ENCODE measurements at places on chromosomes 1 and 21. TPM values are rescaled to one million over a fixed set of nuclear protein-coding genes. Genes with fewer than 3 reads are reported as not detected.
A peak's percentile ranks its signal among the peaks of the same experiment; 100 is the strongest.

Gene OR14K1
- not detected for polyA plus RNA-seq

Gene CR2
- 0.17 TPM for polyA plus RNA-seq

Gene MYOG
- polyA plus RNA-seq: not detected

Gene SLC19A1
- 18.1 TPM for polyA plus RNA-seq

Gene ZNF593OS
- not detected for polyA plus RNA-seq

Gene ECM1
- 7.3 TPM for polyA plus RNA-seq

Gene CELA2B
- not detected for polyA plus RNA-seq

Gene SUSD4
- polyA plus RNA-seq: 5.4 TPM

Gene SPATC1L
- polyA plus RNA-seq: 44.7 TPM

Gene MPZ
- 2.6 TPM for polyA plus RNA-seq

DNA sequence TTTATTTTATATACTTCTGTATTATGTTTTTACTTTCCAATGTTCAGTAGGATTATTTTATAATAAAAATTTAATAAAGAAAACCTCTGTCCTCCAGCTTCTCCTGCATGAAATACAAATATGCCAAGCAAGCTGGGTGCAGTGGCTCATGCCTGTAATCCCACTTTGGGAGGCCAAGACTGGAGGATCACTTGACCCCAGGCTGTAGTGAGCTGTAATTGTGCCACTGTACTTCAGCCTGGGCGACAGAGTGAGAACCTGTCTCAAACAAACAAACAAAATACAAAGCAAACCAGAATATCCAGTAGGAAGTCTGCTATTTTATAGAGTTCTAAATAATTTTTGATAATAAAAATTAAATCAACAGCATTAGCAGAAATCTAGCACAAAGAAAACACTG, 168.8 kb downstream of the EIF4G3 start:
- no peak for DNase-seq

DNA sequence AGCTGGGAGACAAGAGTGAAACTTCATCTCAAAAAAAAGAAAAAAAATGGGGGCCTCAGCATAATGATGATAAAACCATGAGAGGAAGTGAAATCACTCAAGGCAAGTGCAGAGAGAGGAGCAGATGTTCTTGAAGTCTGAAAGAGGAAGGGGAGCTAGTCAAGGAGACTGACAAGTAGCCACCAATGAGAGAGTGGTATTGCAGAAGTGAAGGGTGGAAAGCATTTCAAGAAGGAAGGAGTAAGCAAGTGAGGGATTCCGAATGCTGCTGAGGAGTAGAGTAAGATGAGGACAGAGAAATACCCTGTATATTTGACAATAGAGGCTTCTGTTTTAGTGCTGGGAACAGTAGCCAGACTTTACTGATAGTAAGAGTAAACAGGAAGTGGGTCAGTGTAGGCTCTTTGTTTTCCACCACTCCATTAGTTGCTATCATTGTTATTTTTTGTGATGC, 2.9 kb downstream of the TATDN3 start:
- no peak for DNase-seq

DNA sequence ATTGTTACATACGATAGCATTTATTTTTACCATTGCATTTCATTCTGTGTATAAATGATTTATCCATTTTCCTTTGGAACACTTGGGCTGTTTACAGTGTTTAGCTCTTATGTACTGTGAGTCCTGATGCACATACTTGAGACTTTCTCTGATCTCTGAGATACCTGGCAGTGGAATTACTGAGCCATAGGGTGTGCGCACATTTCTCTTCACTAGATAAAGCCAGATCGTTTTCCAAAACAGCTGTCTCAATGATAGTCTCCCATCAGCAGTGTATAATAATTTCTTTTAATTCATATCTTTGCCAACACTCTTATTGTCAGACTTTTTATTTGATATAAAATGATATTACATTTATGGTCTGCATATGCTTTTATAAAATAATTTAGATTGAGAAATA, 66.2 kb downstream of the VPS13D start:
- no peak for DNase-seq

DNA sequence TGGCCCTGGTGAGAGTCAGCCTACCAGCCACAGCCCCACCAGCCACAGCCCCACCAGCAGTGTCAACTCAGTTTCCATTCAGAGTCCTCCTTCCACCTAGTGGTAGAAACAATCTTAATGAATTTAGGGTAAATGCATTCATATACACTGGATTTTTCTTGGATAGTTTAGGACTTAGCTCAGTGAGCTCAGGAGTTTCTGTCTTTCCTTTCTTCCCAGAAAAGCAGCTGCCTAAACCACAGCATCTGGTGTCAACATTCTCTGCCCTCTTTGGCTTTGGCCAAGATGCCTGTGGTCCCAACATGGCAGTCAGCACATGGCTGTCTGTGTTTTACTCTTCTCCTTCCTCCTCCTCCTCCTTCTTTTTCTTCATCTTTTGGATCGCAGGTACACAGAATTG, 94.0 kb downstream of the CLIC6 start:
- no peak for DNase-seq

- DNase-seq: peak; percentile 82
Observed at GRCh38 chr1:44523593-44524591, 118.8 kb downstream of the RNF220 start.

DNA sequence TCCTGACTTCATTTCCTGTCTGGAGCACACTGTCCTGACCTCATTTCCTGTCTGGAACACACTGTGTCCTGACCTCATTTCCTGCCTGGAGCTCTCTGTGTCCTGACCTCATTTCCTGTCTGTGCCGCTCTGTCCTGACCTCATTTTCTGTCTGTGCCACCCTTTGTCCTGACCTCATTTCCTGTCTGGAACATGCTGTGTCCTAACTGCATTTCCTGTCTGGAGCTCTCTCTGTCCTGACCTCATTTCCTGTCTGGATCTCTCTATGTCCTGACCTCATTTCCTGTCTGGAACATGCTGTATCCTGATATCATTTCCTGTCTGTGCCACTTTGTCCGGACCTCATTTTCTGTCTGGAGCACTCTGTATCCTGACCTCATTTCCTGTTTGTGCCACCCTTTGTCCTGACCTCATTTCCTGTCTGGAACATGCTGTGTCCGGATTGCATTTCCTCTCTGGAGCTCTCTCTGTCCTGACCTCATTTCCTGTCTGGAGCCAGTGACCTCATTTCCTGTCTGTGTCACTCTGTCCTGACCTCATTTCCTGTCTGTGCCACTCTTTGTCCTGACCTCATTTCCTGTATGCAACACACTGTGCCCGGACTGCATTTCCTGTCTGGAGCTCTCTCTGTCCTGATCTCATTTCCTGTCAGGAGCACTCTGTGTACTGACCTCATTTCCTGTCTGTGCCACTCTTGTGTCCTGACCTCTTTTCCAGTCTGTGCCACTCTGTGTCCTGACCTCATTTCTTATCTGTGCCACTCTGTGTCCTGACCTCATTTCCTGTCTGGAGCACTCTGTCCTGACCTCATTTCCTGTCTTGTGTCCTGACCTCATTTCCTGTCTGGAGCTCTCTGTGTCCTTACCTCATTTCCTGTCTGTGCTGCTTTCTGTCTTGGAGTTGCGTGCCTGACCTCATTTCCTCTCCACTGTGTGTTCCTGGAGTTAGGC, 27.6 kb downstream of the SKI start:
- no peak for DNase-seq

DNA sequence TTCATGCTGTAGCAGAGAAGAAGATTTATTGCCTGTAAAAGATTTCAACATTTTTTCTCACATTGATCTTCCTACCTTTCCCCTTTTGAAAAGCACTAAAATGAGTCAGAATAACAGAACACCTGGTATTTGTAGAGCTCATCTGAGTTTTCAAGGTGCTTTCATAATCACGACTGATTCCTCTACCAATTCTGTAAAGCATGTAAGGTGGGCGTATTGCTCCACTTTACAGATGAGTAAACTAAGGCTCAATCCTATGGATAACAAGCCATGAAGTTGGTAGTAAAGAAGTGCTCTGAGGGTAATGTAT, 227.9 kb upstream of the KIAA0040 start:
- no peak for DNase-seq

- DNase-seq: no peak
Observed at GRCh38 chr21:29034678-29035077, 10.2 kb downstream of the USP16 start.

DNA sequence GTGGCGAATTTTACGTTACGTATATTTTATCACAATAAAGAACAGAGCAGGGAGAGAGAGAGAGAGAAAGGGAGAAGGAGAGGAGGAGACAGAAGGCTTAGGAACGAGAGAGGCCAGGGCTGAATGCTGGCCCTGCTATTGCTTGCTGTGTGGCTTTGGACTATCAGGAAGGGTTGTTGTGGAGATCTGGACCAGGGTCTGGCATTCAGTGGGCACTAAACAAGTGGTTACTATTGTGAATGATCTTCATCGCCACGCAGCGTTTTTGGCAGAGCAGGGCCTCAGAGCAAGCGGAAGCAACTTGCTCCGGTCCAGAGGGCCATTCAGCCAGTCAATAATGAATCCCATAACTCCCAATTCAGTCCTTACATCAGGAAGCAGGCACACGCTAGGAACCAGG, 26.4 kb downstream of the PIK3C2B start:
- DNase-seq: peak; percentile 45

- DNase-seq: no peak
Observed at GRCh38 chr1:67169496-67169895, 3.2 kb downstream of the IL23R start.

- DNase-seq: no peak
Observed at GRCh38 chr1:71072273-71072672, 8.6 kb downstream of the ZRANB2 start.

DNA sequence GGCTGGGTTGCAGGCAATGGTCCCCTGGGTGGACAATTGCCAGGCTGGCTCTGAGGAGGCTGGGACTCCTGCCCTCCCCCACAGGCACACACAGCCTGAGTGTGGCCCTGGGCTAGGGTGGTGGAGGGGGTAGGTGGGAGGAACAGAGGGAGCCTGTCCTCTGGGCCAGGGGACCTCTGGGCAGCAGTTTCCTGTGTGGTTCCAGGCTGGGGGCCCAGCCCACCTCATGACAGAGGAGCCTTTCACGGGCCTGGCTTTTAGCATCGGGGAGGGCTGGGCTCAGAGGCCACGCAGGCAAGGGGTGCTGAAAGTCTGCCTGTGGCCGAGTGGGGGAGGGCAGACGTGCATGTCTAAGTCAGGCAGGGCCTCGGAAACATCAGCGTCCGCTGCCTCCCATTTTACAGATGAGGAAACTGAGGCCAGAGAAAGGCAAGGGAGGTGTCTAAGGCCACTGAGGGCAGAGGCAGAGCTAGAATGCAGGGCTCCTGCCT, 7.0 kb downstream of the EXTL1 start:
- DNase-seq: no peak

GRCh38 chr1:227125929-227126545, 185.9 kb downstream of the COQ8A start:
- DNase-seq: no peak

DNA sequence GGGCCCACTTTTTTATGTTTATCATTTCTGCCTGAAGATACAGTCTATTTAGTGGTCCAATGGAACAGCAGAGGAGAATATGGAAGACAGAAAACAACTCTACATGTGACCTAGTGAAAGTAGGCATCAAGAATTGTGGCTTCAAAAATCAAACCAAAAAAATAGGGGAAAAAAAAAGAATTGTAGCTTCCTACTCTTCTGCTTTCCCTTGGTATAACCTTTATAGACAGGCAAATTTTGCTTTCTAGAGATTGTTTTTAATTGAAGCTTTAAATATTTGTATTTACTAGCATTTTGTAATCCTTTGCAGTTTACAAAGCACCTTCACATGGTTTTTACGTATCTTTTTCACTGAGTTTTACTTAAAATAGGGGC, 14.3 kb downstream of the PDIK1L start:
- no peak for DNase-seq

GRCh38 chr1:151992303-151993083, 1.2 kb downstream of the S100A10 start:
- DNase-seq: no peak

- peak; percentile 3 for DNase-seq
Observed at GRCh38 chr1:89994231-89994804, 592 bp upstream of the ZNF326 start.

DNA sequence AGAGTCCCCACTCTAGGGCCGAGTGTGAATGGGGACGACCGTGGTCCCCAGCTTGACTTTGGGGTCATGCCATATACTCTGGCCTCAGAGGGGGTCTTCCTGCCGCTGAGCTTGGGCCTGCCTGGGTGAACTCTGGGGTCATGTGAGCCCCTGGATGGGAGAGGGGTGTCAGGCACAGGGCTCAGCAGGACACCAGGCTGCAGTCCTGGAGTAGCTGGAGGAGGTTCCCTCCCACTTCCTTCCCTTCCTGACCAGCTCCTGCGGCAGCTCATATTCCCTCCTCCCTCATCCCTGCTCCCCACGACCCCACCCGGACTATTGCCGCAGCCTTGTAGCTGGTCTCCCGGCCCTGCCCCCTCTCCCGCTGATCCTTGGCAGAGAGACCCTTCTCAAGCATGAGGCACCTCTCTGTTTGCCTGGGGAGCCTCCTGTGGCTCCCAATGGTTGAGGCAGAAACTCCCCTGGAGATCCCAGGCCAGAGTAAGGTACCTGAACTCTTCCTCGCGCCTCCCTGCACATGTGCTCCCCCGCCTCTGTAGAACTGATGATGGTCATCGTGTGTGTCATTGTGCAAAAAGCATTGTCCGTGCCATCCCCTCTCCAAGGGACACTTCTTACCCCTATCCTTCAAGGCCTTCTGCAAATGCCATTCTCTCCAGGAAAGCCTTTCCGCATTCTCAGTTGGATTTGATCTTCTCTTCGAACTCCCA, 1.8 kb downstream of the TNFRSF1B start:
- no peak for DNase-seq

GRCh38 chr1:9425859-9426258, 113.4 kb upstream of the SLC25A33 start:
- DNase-seq: no peak

DNA sequence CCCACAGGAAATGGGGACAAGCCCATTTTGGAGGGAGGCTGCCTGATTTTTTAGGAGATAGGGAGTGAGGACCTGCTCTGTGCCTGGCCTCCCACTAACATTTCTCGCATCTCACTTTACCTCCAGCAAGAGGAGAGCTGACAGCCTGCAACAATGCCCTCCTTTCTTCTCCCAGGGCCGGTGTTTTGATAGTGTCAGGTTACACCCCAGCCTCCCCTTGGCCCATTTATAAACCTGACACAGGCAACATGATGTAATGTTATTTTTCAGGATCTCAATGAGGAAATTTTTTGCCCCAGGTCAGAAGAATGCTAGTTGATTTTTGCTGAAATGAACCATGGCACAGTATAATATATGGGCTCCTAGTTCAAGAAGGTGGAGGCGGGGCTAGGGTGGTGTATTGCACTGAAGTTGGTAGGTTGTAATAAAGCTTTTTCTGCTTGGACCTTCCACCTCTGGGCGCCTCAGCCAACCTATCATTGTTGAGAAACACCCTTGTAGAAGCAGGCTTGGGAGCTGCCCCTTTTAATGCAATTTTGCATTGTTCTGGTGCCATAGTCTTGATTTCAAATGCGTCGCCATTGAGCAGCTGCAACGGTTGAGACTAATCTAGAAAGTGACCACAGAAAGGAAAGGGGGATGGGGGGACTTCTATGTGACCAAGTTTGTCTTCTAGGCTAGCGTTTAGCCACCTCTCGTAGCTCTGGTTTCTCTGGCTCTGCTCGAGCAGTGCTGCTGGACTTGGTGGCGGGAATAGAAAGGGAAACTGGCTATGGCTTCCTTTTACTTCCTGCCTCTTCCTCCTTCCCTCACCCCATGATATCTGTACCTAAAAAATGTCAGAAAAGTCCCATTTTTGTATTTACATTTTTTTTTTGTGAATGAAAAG, 53.0 kb downstream of the PBX1 start:
- DNase-seq: no peak

- no peak for DNase-seq
Observed at GRCh38 chr1:119446321-119446720, 31.4 kb downstream of the HSD3B2 start.

GRCh38 chr1:57336793-57337192, 87.1 kb downstream of the DAB1 start:
- no peak for DNase-seq
